ENCODE measurements at places on chromosomes 4 and X.
A peak's percentile ranks its signal among the peaks of the same experiment; 100 is the strongest.

GRCh38 chrX:31540313-31540712, 468.5 kb upstream of the FTHL17 start:
- DNase-seq, result no peak

DNA sequence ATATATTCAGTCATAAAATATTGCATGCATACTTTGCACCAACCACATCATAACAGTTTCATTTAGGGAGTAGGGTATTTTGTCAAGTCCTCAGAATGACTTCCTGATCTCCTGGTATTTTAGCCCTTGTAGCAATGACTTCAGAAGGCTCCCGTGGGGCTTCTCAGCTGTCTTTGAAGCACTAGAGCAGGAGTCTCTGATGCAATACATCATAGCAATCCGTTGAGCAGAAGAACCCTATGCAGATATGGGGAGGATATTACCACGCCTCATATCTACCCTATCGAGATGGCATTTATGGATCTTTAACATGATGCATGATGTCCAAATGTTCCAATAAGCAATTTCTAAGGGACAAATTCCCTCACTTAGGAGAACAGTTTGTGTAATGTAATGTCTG, 373.7 kb upstream of the FTHL17 start:
- DNase-seq, result no peak

GRCh38 chr4:88064410-88064809, 57.0 kb downstream of the PKD2 start:
- no peak for DNase-seq

DNA sequence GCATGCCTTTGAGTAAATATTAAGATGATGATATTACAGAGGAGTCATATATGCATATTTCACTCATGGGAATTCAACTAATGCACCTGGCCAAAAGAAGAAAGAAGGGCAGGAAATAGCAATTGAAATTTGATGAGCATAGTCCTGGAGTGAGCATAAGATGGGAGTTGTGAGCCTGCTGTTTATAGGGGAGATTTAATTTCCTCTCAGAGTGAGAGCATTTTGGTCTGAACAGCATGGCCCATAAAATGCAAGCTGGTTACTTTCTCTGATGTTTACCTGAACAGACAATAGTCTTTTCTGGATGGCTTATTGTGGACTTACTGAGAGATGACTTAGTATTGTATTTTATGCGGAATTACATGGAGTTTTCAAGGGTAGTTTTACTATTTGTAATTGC, 53.6 kb downstream of the FHIP1A start:
- no peak for DNase-seq

- no peak for DNase-seq
Measured at GRCh38 chrX:3244203-3244743, 102.2 kb downstream of the MXRA5 start.

DNA sequence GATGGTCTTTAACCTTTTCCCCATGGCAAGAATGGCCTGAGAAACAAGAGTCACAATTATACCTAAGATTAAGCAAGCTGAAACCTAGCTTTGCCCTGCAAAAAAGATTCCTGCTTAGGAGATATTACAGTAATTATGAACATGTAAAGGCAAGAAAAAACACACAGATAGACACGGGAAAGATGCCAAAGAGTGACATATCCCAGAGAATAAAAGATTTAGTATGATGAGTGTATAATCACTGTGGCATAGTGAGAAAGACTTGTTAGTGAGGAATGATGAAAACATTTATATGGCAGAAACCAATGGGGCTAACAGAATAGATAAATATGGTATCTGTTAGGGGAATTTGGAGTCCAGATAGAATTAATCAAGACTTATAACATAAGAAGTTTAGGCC, 29.6 kb upstream of the TASL start:
- no peak for DNase-seq

GRCh38 chr4:98421111-98421510, 159.9 kb downstream of the RAP1GDS1 start:
- no peak for DNase-seq

DNA sequence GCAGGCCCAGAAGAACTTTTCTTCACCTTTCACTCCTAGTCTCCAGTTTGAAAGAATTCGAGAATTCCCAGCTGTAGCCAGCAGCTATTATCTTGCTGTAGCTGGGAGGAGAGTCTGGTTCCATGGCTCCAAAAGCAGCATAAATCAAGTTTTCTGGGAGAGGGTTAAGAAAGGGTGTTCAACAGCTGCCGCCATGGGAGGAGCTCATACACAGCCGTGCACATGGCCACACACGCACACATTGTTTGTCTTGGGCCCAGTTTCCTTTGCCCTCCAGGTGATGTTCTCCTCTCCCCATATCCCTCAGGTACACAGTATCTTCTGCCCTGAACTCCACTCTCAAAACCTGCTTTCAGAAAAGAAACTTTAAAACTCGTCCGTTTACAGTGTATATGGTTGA, 4.1 kb upstream of the GPC3 start:
- DNase-seq, result no peak

- DNase-seq, result no peak
Measured at GRCh38 chr4:145865274-145865941, 73.2 kb downstream of the ZNF827 start.

DNA sequence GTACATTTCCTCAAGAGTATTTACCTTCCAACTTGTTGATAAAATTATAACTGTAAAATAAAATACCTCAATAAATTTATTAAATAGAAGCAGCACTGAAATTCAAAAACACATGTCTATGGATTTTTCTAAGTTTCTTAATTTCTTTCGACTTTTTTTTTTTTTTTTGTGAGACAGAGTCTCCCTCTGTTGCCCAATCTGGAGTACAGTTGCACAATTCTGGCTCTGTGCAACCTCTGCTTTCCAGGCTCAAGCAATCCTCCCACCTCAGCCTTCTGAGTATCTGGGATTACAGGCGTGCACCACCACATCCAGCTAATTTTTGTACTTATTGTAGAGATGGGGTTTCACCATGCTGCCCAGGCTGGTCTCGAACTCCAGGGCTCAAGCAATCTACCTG, 79.8 kb downstream of the IQCM start:
- no peak for DNase-seq

DNA sequence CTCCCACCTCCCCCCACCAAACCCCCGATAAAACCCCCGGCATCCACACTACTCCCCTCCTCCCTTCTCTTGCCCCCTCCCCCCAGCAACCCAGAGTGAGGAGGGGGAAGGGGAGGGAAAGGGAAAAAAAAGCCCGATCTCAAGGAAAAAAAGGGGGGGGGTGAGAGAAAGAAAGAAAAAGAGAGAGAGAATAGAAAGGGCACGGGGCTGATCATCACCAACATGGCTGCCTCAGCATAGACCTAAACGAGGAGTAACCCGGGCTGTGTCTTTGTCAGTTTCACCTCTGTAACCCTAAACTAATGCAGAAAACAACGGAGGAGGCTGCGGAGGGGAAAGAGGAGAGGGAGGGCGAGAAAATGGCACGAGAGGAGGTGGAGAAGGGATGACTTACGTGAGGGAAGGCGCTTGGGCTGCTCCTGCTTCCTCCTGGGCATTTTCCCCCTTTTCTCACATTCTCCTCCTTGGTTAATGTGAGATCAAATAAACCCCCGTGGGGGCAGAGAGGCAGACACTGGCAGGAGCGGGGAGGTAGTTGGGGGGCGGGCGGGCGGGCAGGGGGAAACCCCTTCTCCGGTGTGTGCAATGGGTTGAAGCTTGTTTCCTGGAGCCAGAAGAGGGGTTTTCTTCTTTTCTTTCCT, 532 bp downstream of the ZNF827 start:
- peak; percentile 49 for DNase-seq

DNA sequence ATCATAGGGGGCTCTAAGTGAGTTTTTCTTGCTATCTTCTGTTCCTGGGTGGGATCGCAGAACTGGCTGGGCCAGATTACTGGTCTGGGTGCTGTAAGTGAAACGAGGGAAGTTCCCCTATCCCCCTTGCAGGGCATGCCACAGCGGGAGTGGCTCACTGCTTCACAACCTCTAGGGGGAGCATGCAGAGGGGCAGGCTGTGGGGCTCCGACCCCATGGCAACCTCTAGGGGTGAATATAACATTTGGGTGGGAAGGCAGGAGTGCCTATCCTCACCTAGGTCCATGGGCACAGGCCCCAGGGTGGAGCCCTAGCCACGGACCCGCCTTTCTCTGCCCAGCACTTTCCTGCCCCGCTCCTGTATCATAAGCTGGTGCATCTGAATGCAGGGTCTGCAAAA, 1.7 kb upstream of the RRAGB start:
- no peak for DNase-seq

GRCh38 chrX:13033193-13033592, 11.2 kb downstream of the FAM9C start:
- no peak for DNase-seq

GRCh38 chr4:114028071-114028470, 48.6 kb upstream of the ARSJ start:
- no peak for DNase-seq

DNA sequence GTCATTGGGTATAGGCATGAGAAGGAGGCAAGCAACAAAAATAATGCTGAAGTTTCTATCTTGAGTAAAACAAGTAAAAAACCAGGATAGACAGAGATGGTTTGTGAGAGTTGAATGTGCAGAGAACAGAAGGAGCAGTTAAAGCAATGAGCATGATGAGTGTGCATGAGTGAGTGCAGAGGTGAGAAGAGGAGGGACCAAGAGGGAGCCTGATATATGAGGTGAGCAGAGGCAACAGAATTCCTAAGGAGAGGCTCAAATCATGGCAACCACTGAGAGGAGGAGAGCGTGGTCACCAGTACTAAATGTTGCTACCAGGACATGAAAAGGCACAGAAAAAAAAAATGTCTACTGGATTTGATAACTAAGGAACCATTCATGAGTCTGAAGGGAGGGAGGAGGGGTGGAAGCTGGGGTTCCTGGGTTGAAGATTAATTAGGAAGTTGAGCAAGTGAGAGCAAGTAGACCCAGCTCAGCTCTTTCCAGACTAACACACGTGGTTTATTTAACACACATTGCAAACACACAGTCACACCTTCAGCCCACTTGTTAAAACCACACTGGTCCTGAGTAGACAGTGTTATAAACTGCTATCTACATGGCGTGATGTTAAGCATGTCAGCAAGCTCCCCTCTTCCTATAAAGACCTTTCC, 69.0 kb upstream of the IQCM start:
- no peak for DNase-seq

Measured in activated CD4-positive, alpha-beta T cell treated with anti-CD3 and anti-CD28 coated beads for 4 hours (primary cell).